GM13976 (cell line): ENCODE measurements at places on chromosomes 3 and 15.

DNA sequence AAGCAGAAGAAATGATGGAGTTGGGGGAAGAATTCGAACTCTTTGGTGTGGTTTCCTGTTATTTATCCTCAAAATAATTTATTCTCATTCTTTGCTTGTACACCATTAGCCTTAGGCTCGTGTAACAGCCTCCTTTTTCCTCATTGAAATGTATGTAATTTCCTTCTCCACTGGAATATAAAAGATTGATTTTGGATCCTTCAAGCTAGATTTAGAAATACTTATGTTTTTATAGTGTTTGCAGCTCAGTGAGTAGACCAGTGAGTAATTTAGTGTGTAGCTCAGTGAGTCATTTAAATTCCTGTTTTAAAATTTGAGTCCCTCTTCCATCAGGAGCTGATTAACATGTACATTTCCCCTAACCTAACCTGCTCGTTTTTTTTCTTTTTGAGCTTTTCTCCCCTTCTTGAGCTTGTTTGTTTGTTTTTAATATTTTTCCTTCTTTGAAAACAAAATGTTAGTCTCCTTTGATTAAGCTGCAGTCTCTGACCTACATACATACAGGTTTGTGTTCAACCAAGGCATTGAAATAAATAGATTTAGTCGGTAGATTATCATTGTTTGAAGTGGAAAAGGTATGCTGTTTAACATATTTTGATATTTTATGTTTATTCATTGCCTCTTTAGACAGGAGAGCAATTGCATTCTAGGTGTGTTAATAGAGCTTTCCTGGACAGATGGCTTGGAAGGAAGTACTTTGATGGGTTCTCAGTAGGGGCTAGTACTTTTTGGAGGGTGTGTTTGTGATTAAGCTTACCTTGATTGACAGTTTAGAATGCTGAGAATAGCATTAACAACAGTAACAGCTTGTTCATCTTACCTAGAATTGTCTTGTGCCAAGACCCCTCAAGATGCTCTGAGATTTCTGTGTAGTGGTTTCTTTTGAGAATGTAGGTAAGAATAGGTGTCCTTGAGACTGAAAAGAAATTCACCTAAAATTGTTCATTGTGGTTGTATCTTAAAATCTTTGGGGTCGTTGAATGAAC lies 5.9 kb downstream of the USP3 start:
- no peak for DNase-seq

DNA sequence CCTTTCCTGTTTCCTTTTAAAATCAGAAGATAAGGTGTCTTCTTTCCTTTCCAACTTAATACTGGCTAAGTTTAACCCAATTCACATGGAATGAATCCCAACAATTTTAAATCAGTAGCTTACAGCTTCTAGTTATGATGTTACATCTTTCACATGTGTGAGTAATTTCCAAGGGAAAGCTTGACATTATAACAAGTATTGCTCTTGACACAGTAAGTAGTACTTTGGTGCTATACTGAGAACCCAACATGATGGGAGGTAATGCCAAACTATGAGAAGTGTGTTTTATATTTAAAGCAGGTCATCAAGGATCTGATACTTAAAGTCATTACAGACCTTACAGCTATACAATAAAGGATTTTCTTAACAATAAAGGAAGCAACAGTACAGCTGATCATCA lies 29.1 kb downstream of the RABL3 start:
- DNase-seq, result no peak

- DNase-seq, result no peak
These were observed 192.9 kb downstream of the RYR3 start for GRCh38 chr15:33503681-33504080.

GRCh38 chr3:66435989-66436388 lies 64.8 kb downstream of the LRIG1 start:
- DNase-seq, result no peak

DNA sequence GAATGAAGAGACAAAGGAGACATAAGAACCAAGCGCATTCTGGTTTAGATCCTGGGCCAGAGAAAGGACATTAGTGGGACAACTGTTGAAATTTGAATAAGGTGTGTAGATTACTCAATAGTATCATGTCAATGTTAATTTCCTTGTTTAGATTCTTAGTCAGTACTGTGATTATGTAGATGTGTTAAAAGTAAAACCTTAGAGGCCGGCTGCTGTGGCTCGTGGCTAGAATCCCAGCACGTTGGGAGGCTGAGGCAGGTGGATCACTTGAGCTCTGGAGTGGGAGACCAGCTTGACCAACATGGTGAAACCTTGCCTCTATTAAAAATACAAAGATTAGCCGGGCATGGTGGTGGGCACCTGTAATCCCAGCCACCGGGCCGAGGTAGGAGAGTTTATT lies 26.7 kb downstream of the CYP8B1 start:
- DNase-seq, result no peak

DNA sequence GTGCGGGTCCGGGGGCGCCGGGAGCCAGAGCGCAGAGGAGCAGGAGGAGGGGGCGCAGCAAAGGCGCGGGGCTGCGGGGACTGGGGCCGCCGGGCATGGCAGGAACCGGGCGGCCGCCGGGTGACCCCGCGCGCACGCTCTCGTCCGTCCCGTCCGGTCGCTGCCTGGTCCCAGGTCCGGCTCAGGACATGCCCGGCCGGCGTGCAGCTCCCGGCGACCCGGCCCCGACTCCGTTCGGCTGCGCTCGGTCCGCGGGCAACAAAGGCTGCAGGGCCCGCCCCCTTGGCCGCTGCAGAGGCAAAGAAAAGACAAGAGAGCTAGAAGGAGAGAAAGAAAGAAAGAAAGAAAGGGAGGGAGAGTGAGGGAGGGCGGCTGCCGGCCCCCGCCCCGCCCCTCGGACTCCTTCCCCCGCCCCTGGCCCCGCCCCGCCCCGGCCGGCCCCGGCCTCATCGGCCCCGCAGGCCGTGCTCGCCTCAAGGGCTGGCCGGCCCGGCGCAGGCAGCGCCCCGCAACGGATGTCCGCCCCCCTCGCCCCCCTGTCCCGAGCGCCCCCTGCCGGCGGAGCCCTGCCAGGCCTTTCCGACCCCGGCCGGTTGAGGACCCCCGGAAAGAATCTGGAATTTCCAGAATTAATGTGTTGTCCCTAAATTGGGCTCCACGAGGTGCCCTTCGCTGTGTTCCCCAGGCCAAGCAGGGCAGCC lies at the start of gene ADAMTS7:
ADAMTS7 (minus strand) TSS at position 341 of the 701 bp plus-strand sequence; CDS start at position 97, 244 bp downstream.
- peak; percentile 95 for DNase-seq

GRCh38 chr3:14925729-14926591 lies 21.4 kb upstream of the NR2C2 start:
- DNase-seq, result peak; percentile 67

DNA sequence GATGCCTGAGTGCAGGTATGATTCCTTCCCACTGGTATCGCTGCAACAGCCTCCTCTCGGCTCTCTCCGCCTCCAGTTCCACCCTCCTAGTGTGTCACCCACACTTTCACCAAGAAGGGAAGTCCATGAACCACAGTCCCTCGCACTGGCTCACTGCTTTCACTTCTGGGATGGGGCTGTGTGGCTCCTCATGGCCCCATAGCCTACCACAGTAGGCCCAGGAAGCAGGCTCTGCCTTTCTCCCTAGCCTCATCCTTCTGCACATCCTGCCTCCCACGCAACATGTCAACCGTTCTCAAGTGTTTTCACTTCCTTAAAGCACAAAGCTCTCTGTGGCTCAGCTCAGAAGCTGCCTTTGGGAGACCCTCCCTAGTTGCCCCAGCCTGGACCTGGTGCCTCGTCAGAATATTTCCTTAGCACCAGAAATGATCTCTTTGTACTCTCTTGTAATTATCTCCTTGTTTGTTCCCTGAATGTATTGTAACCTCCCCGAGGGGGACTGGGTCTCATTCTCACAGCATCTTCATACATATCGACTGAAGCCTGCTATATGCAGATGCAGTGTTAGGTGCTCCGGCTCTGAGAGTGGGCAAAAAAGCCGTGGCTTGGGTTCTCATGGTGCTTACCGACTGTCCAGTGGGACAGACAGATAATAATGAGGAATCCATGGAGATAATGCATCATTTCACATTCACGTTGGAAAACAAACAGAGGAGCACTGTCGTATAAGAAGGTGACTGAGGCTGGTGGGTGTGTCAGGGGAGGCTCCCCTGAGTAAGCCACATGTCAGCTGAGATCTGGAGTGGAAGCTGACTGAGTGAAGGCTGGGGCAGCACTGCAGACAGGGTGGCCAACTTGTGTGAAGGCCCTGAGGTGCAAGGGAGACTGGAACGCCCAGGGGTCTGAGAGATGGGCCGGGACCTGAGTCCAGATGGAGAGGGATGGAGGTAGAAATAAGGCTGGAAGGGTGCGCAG lies 107.1 kb downstream of the DGKG start:
- DNase-seq, result peak; percentile 73
